ENCODE measurements at places on chromosomes 12 and 14.

DNA sequence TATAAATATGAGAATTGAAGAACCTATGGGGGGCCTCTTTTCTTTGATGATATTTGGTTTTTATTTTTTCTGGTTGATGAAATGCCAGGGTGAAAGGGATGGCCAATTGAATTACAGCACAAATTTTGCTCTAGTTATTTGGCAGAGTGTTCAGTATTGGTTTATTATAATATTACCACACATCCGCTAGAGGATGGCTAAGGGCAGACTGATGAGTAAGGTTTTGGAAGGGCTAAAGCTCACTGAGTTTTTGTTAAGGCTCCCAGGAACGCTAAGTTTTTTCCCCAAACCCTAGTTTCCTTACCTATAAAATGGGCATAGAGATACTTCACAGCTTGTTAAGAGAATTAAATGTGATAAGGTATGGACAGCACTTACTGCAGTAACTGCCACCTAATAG is 34.3 kb upstream of the LRRC10 start:
- no peak for DNase-seq

GRCh38 chr14:37992499-37992898 is 215.2 kb upstream of the SSTR1 start:
- DNase-seq, result no peak

GRCh38 chr14:65042731-65043372 is 56.2 kb downstream of the FNTB start:
- no peak for DNase-seq

- no peak for DNase-seq
Observed at GRCh38 chr12:42802785-42803189, 213.2 kb upstream of the PRICKLE1 start.

DNA sequence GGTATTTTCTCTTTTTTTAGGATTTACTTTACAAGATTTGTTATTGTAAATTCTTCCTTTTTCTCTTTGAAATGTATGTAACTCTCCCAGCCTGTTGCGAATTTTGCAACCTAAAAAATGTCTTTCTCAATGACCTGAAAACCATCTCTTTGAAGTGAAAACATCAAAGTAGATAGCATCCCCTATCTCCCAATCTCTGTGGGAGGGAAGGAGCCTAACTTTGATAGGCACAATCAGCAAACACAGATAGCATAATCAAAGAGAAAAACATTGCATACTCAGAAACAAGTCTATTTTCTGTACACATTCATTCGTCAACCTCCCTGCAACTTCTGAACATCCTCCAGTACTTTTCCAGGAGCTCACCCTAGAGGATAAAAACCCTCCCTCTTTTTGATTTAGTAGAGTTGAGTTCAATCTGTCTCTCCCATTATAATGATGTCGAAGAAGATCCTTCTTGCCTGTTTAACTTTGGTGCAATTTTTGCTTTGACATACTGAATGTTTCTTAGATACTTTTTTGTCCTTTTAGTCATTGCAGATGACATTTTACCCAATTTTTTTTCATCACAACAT is 849.2 kb upstream of the LRFN5 start:
- no peak for DNase-seq

- DNase-seq, result no peak
Observed at GRCh38 chr12:25644979-25645378, 91.9 kb upstream of the LMNTD1 start.

DNA sequence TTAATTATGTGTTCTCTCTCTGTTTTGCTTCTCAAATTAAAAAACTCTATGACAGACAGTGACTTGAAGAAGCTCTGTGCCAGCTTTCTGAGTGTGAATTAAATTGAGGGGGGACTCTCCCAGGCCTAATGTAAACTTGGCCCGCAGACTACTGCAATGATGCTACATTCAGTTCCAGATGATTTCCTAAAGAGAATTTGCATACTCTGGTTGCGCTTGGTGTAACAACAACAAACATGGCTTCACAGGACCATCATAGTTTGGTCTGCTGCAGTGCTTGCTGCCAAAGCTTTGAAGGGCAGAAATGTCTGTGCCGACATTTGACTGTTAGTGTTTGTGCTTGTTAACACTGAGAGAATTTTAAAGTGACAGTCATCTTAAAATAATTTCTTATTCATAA is 25.0 kb downstream of the CFAP54 start:
- no peak for DNase-seq

- no peak for DNase-seq
Observed at GRCh38 chr14:102939820-102940561, 17.5 kb downstream of the AMN start.

- no peak for DNase-seq
Observed at GRCh38 chr14:35696575-35696974, 112.5 kb downstream of the RALGAPA1 start.

- peak; percentile 23 for DNase-seq
Observed at GRCh38 chr14:78758333-78758732, 588.2 kb downstream of the NRXN3 start.

GRCh38 chr12:54521293-54522060 is 23.9 kb downstream of the NCKAP1L start:
- DNase-seq, result no peak

DNA sequence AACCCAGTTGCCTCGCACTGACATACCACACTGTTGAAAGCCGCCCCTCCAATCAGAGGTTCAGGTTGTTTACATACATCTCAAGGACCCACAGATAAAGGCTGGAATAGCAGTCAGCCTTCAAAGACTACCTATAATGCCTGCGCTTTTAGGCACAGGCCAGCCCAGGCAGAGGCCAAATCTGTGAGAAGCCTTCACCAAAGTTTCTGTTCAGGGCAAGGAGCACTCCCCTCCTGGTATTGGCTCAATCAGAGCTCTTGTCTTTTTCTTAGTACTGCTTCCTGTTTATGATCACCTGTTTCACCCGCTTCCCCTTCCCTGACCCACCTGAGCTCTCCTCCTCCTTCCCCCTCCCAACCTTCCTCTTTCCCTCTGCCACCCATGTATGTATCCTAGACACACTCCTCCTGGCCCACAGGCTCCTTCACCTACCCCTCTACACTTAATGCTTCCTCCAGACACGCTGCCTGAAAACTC is 34.8 kb downstream of the DUSP16 start:
- DNase-seq, result no peak

DNA sequence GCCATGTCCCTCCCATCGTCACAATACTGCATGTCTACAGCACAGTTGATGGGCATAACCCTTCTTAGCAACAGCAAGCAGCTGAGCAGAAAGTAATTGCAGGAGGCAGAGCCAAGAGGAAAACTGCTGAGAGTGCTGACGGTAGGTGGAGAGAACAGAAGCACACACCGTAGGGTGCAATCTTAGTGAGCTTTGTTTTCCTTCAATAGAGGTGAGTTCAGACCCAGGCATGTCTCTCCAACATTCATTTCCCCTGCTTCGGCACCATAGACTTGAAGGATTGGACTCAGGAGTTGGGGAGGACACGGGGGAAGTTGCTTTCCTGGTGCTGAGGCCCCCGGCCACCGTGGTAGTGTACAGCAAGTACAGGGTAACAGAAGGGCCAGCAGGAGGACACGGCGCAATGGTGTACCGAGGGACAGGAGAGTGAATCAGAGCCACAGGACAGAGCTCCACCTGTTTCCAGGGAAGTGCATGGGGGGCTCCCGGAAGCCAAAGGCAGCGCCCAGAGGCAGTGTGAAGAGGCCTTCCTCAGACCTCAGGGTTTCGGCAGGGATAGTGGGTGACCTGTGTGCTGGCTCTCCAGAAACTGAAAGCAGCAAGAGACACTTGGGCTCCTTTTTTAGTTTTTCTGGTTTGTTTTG is 36.3 kb upstream of the SINHCAF start:
- DNase-seq, result no peak

GRCh38 chr12:92629349-92630065 is 73.3 kb upstream of the PLEKHG7 start:
- no peak for DNase-seq

DNA sequence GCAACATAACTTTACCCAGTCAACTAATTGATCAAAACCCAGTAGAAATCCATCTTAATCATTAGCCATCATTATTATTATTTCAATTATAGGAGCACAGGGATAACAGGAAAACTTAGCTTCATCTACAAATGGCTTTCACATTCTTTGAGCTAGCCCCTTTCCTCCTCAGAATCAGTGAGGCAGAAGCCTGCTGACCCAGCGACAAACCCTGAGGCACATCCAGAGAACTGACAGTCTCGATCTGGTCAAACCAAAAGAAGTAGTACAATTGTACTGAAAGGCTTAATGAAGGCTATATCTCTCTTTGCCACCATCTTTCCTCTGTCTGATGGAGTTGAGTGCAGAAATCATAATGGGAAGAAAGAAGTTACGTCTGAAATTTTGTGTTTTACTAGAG is 109.8 kb upstream of the ARID2 start:
- no peak for DNase-seq

GRCh38 chr12:95548539-95549391 is 2.5 kb downstream of the USP44 start:
- DNase-seq, result no peak
